NCI-H1092 treated with DMSO at 0.1 percent for 48 hours (cell line): ENCODE measurements at places on chromosomes 5 and 9.

- DNase-seq: no peak
Observed at GRCh38 chr9:4016789-4017188, 283.1 kb downstream of the GLIS3 start.

DNA sequence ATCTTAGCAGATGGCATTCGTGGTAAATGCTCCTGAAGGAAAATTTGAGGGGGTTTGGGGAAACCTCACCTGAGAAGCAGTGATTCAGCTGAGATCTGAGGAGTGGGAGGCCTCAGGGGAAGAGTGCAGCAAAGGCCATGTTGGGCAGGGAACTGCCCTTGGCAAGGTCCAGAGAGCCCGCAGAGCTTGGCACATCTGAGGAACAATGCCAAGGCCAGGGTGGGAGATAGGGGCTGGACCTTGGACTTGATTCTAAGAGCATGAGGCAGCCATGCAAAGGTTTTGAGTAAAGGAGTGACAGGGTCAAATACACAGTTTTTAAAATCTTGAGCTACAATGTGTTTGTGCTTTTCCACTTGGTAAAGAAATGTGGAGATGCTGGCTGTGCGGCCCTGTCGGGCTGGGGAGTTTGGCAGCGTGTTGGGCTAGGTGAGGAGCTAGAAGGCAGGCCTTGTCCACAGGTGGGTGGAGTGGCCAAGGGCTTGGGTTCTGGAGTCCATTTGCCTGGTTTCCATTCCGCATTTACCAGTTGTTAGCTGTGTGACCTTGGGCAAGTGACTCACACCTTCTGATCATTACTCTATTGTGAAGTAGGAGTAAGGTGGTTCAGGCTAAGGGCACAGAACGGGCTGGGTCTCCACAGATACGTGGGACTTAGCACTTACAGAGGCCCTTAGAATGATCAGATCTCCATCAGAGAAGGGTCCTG lies 6.1 kb downstream of the TBC1D13 start:
- no peak for DNase-seq

DNA sequence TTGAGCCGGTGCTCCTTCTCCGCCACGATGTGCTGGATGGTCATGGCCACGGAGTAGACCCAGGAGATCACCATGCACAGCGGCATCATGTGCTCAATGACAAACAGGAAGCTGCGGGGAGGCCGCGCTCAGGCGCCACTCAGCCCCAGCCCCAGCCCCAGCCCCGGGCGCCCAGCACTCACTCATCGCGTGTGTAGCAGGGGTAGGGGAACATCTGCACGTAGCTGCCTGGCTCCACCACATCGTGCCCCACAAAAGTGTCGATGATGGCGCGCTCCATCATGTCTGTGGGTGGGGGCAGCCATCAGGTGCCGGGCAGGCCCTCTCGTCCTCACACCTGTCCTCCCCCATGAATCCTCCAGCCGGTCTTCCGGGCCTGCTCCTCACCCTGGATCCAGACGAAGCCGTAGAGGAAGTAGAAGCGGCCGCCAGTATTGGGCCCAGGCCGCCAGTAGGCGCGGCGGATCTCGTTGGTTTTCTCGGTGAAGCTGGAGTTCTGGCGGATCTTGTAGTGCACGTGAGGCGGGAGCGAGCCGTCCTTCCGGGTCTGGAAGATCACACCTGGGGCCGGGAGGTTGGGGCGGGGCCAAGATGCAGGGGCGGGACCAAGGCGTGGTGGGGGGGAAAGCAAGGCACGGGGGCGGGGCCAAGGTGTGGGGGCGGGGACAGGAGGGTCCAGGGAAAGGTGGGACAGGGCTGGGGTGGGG lies 10.1 kb downstream of the ABCA2 start:
- DNase-seq: no peak

GRCh38 chr9:113737517-113738271 lies 138.4 kb upstream of the ZNF618 start:
- DNase-seq: peak; percentile 51

- peak; percentile 94 for DNase-seq
Observed at GRCh38 chr9:84151640-84152039, 171.0 kb downstream of the RMI1 start.

- DNase-seq: no peak
Observed at GRCh38 chr5:4113426-4113825, 517.8 kb downstream of the IRX1 start.

DNA sequence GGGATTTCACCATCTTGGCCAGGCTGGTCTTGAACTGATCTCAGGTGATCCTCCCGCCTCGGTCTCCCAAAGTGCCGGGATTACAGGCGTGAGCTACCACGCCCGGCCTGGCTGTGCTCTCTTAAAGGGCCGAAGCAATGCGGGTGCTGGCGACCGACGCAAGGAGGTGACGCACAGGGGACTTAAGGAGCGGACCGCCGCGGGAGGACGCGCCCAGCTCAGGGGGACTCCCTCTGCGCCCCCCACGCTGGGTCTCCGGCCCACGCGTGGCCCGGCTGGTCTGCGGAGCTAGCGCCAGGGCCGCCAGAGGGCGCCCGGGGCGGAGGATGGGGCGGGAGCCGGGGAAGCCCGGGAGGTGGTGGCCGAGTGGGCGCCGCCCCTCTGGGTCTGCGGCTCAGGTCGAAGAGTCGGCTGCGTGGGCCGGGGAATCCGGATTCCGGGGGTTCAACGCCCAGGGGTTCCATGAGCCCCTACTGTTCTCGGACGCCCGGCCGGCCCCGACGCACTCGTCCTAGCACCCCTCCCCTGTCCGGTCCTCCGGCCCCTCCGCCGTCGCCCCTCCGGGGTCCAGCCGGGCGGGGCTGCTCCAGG lies 502 bp upstream of the CERCAM start:
- peak; percentile 53 for DNase-seq

GRCh38 chr9:34547960-34548611 lies 25.3 kb upstream of the ENHO start:
- DNase-seq: peak; percentile 84

DNA sequence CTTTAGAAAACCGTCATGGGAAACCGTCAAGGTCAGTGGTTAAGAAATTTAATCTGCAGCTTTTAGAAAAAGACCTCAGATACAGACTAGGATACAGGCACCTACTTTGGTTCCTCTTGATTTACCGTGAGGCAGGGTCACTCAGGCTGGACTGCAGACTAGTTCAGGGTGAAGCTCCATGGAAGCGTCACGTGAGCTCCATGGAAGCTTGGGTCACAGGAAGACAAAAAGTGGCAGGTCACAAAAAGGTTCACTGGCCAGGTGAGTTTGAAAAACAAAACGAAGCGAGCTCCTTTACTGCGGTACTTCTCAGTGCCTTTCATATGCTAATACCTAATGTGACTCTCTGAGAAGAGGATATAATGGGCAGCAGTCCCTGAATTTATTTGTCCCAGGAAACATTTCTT lies 43.0 kb downstream of the PRRC2B start:
- no peak for DNase-seq

- DNase-seq: no peak
Observed at GRCh38 chr5:125575171-125575890, 828.9 kb upstream of the ZNF608 start.

DNA sequence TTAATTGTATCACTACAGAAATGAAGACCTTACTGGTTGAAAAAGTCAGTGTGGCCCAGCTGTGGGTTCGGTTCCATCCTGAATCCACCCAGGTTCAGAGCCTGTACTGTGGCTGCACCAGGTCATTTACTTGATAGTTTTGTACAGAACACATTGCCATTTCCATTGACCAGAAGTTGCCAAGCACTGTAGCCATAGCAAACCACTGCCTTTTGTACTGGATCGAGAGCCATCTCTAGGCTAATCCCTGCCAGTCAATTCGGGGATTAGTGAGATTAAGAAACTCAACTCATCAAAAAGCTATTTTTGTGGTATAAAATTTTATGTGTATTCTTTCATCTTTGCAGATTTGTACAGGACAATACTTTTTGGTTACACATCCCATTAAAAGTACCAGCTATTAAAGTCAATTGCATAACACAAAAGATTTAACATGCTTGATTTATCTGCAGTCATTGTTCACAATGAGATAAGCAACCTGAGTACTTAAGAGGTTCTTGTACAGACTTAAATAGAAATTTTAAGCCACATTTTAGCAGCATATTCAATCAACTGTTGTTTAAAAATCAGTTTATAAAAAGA lies 108.5 kb upstream of the OTULINL start:
- no peak for DNase-seq

GRCh38 chr9:127613583-127613954 lies 1.5 kb downstream of the STXBP1 start:
- peak; percentile 39 for DNase-seq

DNA sequence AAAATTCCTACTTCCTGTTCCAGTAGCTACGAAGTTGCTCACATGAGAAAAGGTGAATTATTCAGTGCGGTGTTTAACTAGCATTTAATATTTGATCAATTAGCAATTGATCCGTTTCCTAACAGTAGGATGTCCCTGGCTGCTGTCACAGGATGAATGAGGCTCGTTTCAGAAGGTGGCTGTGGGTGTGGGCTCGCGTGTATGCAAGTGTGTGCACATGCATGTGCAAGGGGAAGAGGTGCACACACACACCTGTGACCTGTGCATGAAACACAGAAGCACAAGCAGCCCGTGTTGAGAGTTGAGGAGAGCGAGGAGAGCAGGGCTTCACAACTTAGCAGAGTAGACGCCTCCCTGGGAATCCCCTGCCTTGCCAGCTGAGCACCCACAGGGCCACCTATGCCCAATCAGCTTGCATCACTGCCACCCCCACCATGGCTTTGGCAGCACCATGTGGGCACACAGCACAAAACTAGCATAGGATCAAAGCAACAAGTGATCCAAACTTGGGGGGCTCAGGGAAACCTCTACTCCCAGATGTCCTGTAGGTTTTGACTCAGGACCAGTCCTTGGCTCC lies 107.2 kb downstream of the C5orf15 start:
- no peak for DNase-seq

DNA sequence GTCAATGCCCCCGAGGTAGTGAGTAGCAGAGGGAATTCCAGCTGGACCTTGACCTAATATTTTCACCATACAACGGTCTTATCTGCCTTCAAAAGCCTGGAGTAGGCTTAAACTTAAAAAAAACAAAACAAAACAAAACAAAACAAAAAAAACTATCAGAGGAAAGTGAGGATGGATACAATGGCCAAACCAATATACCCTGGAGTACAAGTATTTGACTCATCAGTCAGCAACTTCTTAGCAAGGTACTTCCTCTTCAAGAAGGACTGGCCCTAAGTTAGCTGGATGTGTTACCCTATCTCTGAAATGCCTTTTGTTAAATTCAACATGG lies 160.6 kb upstream of the GNA14 start:
- DNase-seq: no peak

GRCh38 chr5:136133222-136133921 lies 727 bp downstream of the SMAD5 start:
- DNase-seq: peak; percentile 22

- no peak for DNase-seq
Observed at GRCh38 chr5:137622850-137623249, 113.0 kb downstream of the KLHL3 start.

- no peak for DNase-seq
Observed at GRCh38 chr9:134717056-134717455, 75.5 kb downstream of the COL5A1 start.

DNA sequence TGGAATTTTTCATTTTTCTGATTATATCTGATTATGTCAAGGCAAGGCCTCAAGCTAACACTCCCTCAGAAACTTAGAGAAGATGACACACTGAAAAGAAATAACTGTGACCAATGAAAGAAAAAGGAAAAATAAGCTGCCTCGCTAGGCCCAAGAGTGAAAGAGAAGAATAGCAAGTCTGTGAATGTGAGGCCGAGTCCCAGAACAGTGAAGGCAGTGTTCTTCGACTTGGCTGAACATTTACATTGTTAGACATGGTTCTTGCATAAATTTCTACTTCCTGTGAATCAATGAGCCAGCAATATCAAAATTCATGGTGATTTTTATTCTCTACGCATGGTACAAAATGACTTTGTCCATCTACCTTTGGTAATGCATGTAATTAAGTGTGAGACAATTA lies at the start of gene ATP10B:
ATP10B (minus strand) TSS at position 163 of the 400 bp plus-strand sequence. CDS start 164,137 bp downstream, outside the sequence.
- no peak for DNase-seq

GRCh38 chr5:75239681-75240080 lies 3.0 kb upstream of the ANKRD31 start:
- no peak for DNase-seq

DNA sequence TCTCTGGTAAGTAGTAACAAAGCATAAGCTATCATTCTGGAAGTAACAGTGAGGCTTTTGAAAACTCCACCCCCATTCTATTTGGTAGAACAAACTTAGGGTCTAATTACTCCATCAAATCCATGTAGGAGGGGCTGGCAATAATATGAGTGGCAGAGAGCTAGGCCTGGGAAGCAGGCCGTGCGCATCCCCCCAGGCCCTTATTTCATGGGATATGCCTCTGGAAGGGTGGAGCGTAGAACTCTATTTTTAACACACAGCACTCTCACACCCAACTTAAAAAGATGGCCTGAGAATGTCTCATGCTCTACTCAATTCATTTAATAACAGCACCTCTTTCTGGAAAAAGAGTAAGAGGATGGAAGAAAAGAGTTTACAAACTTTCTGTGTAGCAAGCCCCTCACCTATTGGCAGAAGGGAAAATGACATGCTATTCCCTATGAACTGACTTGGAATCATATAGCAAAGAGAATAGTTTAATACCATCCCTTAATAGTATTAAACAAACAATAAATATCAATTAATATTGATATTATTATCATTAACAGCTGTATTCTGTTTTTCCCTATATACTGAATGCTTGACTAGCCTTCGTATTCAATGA lies 233.2 kb downstream of the KCTD16 start:
- DNase-seq: no peak

DNA sequence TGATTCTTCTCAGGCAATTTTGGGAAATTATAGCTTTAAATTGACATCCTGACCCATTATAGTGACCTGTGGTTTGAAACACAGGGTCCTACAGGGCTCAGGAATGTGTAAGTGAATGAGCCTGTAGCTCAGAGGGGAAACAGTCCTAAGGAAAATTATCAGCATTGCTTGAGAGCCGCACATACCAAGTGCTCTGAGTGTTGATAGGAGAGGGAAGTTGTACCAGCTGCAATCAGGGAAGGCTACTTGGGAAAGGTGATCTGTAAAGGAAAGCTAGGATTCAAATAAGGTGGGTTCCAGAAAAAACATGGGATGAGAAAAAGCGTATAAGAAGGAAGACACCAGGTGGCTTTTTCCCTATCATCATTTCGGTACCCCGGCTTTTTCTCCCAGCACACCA lies 4.4 kb upstream of the SLC25A51 start:
- no peak for DNase-seq

DNA sequence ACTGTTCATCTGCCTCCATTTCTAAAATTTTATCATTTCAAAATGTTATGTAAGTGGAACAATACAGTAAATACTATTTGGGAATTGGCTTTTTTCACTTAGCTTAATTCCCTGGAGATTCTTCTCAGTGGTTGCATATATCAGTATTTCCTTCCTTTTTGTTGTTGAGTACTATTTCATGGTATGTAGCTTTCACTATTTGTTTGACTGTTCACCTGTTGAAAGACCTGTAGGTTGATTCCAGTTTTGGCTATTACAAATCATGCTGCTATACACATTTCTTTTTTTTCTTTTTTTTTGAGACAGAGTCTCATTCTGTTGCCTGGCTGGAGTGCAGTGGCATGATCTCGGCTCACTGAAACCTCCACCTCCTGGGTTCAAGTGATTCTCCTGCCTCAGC lies 33.0 kb upstream of the PWWP2A start:
- no peak for DNase-seq
